Stimulated activated CD4-positive, alpha-beta T cell treated with anti-CD3 and anti-CD28 coated beads, TNF-alpha, amount 100 ng/mL, for 24 hours (primary cell): ENCODE measurements at places on chromosomes 1 and 21.

DNA sequence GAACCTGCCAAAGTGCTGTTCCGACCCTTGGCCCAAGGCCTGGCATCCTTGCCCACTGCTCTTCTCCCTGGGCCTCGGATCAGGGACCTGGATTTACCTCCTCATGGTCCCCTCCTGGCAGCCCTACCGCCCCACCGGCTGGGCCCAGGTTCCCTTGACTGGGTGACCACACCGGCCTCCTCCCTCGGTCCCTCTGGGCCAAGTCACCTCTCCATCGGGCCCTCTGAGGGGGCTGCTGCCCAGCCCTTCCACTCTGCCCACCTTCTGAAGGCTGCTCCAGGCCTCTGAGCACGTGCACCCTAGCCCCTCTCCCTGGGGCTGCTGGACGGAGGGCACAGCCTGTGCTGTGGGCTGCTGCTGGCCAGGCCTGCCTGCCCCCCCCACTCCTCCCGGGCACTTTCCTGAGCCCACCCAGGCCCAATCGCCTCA, 9.3 kb upstream of the MMEL1 start:
- no peak for DNase-seq

DNA sequence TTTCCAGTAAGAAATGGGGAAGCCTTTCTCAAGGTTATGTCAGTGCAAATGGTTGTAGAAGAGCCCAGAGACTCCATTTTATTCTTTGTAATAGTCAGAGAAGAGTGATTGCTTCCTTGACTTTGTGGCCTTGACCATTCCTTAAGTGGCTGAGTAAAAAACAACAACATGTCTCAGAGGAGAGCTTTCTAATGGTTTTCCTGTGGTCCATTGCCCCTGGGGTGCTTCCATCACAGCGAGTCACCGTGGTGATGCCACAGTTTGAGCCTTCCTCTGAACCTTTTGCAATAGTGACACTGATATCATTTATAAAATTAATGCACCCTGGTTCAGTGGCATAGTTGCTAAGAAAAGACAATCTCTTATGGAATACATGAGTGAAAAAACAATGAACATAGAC, 38.6 kb downstream of the PAPPA2 start:
- no peak for DNase-seq

DNA sequence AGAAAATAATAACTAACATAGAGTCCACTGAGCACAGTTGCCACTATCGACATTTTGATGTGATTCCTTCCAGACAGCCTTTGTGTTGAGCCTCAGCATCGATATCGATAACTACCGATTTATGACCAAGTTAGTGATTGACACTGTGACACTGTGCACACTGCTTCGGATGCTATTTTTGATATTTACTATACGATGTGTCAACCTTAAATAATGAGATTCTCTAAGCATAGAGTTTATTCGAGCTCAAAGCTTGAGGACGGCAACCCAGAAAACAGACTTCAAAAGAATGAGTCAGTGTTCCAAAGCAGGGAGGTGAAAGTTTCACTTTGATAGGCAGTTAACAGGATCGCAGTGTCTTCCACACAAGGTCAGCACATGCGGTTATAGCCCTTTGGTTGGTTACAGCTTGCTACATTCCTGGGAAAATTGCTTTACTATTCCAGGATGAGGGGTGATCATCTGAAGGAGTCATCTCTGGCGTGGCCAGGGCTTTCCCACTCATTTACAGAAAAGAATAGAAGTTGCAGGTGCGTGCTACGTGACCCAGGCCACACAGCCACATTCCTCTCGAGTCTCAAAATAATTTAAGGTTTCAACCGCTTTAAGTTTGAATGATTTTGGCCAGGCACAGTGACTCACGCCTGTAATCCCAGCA, 53.6 kb upstream of the EFHD2 start:
- DNase-seq, result no peak

DNA sequence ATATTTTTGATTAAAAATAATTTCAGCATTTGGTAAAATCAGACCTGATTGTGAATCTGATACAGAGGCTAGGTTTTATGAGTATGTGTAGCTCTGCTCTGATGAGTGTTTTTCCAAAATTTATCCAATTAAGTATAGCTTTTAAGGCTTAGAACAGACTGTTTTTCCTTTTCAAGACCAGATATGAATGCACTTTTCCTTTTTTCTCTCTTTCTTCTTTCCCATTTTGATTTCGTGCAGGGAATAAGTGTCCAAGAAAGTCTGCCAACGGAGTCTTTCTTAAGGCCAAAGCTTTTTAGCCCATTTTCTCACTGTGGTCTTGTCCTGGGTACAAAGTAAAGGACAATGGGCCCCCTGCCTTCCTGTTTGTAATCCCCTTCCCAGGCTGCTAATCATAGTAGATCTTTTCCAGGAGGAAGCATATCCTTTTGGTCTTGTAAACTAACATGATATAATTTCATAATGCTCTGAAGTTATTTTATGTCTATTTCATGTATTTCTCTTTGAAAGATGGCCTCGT, 2.9 kb downstream of the KIF1B start:
- no peak for DNase-seq

DNA sequence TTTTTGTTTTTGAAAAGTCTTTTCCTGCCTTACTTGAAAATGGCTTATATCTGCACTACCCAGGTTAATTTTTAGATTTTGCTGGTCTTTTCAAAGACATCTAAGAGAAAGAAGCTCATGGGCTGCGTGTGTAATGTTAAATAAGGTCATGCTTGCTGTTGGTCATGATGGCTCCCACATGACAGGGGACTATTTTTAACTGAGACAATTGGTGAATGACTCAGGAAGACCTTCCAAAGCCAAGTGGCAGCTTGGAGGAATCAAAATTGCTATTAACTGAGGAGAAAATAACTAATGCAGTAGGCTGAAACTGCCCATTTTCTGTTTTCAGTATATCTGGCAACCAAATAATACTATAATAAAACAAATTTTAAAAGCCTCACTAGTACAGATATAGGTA, 117.1 kb upstream of the SPAG17 start:
- DNase-seq, result no peak

DNA sequence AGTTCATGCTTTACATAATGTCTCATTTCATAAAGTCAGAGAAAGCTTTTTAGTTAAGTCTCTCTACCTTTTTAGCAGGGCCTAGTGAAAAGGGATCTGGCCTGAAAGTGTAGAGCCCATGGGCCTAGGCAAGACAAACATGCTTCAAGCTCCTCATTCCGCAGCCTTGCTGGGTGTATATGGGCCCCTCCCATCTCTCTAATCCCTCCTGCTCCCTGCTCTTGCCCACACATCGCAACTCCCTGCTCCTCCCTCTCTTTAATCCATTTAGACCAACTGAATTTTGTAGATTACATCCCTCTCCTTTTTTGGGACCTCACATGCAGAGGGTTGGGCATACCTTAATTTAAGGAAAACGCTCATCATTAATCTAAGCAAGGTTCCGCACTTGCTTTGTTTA, 42.3 kb upstream of the CCDC190 start:
- DNase-seq, result no peak

GRCh38 chr1:247829656-247830055, 5.7 kb upstream of the OR14A16 start:
- no peak for DNase-seq
